H1 (cell line): ENCODE measurements at places on chromosomes 6 and 20.

DNA sequence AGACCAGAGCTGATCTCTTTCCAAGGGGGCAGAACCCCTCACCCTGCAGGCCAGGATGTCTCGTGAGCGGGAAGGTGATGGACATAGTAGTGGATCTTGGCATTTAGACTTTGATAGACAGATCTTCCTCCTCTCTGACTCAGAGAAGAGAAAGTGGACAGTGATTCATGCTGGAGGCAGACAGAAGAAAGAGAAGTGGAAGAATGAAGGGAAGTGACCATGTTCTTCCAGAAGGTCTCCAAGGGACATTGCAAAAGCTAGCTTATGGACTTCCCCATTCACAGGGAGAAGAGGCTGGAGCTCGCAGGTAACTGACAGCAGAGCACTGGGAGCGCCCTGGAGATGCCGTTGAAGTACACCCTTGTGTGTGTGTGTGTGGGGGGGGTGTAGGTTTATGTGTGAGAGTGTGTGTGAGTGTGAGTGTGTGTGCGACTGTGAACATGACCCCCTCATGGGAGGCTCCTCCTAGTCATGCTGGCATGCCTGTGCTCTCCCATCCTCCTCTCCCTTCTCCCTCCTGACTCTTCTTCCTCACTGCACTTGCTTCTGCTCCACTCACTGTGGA, 8.0 kb upstream of the RAET1L start:
- no peak for DNase-seq

GRCh38 chr6:144104898-144105487, 9.6 kb upstream of the SF3B5 start:
- no peak for DNase-seq

DNA sequence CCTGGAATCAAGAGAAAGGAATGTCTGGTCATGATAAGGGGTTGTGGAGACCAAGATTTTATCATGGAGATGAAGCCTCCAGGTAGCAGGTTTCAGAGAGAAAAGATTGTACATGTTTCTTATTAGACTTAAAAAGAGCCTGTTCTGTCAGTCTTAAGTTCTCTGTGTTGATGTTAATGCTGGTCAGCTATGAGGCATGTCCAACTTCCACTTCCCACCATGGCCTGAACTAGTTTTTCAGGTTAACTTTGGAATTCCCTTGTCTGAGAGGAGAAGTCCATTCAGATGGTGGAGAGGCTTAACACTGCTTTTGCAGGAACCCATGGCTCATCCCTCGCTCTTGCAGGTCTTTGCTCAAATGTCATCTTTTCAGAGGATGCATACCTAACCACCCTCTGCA, 27.5 kb upstream of the TAB2 start:
- no peak for DNase-seq

- DNase-seq = no peak
These were observed 23.8 kb downstream of the ANKS1A start for GRCh38 chr6:34912715-34913464.

GRCh38 chr6:116253188-116253504, 729 bp downstream of the TSPYL4 start:
- DNase-seq = no peak

- DNase-seq = no peak
These were observed 456.2 kb downstream of the CD83 start for GRCh38 chr6:14573703-14574290.

DNA sequence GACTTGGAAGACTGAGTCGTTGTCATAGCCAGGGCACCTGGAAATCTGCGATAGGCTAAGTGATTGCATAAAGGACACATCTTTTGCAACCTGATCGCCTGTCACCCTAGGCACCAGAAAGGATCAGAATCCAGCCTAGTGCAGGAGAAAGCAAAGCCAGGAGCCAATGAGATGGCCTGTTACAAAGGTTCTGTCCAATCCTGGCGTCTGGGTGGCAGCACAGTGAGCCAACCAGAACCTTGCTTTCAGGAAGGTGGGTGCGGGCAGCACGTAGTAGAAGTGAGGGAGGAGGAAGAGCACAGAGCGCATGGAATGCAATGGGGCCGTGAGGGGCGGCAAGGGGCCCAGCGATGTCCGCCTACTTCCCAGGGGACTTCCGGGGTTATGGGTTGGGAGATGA, 120.4 kb upstream of the GGTLC1 start:
- DNase-seq = no peak

DNA sequence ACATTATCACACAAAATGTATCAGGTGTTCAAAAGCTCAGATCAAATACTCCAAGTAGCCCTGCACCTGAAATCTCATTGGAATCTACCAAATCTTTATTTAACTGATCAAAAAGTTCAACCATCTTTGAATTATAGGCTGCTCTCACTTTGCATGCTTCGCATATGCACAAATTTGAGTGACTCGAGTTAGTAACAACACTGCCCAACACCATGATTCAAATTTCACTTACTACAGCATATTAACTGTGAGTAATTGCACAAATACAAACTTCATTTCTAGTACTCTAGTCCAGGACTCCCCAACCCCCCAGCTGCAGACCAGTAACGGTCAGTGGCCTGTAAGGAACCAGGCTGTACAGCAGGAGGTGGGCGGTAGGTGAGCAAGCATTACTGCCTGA, 51.1 kb downstream of the WASF1 start:
- no peak for DNase-seq

- peak; percentile 84 for DNase-seq
These were observed 75.7 kb upstream of the BHLHE23 start for GRCh38 chr20:63082308-63082938.

- no peak for DNase-seq
These were observed 38.4 kb downstream of the RRBP1 start for GRCh38 chr20:17643531-17644188.

- DNase-seq = no peak
These were observed 52.9 kb downstream of the CSE1L start for GRCh38 chr20:49099011-49099410.

DNA sequence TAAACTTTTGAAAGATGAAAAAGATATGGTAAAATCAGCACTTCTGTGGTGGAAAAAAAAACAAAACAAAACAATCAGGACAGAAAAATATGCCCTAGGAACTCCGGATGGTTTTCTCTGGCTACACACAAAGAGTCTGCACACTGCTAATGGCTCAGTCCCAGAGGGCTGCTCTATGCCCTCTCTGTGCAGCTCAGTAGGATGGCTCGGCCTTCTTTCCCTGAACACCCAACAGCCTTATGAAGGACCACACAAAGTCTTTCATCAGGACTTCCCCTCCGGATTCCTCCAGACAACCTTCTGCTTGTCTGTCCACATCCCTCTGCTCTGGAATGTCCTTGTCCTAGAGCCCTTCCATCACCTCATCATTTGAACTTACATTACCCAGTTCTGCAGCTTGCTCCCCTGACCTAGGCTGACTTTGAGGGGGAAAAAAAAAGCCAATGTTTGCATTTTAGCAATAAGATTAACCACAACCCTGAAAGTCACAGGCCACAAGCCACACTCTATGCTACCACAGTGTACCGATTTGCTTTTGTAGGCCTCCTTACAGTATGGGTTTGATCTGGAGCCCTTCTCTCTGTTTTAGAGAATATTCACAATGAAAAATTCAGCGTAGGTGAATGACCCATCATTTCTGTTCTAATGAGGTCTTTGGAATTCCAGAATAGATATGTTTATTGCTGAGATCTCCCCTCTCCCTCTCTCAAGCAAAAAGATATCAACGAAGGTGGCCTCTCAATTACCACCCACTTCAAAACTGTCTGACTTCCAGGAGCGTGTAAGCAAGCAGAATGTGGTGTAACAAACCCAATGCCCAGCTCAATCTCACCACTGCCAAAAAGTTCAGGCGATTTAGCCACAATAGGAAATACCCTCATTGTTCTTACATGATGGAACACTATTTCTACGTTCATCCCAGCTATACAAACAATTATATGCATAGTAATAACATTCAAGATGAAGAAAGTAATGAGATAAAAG, 164.0 kb downstream of the GMDS start:
- DNase-seq = no peak

DNA sequence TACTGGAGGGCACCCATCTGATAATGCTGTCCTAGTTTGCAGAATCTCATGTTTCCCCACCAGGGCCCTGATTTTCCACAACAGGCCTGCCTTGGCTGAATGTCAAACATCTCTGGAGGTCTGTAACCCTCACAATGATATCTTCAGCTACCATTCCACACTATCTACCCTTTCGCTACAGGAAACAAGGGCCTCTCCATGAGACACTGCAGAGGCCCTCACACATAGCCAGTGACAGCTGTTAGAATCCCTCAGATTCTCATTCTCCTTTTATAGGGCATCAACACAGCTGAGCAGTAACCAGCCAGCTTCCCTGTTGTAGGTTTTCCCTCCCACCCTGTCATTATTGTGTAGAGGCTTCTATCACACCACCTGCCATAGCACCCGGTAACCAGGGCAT, 29.6 kb upstream of the MICB start:
- no peak for DNase-seq

- no peak for DNase-seq
These were observed 20.1 kb downstream of the PCMT1 start for GRCh38 chr6:149769676-149770075.

DNA sequence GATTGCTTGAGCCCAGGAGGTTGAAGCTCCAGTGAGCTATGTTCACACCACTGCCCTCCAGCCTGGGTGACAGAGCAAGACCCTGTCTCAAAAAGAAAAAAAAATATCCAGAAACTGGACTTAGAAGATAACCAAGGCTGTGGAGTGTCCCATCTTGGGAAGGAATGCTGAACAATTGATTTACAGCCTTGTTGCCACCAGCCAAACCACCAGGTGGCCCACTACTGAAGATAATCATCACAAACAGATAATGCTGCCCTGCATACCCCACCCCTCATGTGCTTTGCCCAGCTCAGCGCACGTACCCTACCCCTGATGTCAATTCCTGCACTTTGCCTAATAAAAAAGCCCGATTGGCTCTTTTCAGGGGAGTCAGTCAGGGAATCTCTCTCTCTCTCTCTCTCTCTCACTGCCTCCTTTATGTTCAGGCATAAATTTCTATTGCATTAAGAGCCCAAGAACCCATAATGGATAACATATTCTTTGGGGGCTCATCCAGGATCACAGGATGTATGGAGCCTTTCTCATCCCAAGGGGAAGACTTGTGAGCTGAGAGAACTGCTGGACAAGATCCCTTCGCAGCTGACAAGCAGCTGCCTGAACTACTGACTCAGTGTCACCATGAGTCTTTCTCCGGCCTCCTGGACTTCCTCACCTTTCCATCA, 166.4 kb downstream of the CD24 start:
- DNase-seq = no peak

DNA sequence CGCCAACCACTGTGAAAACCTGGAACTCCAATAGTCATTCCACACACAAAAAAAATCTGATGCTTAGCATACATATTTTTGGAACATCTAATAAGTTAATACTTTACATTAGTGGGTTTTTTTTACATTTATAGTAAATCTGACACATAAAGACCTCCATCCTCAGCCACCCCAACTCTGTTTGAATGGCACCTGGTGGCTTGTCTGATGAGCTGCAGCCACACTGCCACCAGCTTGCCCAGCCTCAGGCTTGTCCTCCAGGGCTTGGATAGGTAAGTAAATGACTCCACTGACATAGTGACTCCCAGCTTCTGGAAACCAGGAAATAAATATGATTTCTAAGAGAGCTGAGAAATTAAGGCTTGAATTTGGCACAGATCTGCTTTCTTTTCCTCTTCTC, 71.5 kb downstream of the ZNF133 start:
- DNase-seq = no peak

DNA sequence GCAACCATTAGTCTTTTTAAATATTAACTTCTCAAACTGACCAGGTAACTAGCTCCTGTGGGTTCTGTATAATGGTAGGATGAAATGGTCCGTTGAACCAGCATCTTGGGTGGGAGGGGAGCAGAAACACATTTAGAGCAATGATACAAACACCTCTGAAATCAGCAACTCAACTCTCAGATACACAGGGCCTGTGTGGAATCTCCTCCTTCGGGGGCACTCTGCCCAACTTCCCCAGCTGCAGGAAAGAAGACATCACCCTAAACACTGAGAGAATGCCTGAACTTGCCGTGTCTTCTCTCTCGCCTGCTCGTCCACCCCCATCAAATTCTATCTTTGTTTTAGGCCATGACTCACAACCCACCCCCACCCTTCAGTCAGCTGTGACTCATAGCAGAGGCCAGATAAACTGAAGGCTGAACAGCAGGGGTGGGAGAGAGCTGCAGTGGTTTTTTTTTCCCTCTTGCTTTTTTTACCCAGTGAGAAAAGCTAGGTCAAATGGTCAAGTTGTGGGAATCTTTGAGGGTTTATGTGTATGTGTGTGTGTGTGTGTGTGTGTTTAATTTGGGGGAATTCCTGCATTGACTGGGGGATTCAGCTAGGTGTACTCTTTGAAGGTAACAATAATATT, 593.4 kb upstream of the JAG1 start:
- DNase-seq = no peak

DNA sequence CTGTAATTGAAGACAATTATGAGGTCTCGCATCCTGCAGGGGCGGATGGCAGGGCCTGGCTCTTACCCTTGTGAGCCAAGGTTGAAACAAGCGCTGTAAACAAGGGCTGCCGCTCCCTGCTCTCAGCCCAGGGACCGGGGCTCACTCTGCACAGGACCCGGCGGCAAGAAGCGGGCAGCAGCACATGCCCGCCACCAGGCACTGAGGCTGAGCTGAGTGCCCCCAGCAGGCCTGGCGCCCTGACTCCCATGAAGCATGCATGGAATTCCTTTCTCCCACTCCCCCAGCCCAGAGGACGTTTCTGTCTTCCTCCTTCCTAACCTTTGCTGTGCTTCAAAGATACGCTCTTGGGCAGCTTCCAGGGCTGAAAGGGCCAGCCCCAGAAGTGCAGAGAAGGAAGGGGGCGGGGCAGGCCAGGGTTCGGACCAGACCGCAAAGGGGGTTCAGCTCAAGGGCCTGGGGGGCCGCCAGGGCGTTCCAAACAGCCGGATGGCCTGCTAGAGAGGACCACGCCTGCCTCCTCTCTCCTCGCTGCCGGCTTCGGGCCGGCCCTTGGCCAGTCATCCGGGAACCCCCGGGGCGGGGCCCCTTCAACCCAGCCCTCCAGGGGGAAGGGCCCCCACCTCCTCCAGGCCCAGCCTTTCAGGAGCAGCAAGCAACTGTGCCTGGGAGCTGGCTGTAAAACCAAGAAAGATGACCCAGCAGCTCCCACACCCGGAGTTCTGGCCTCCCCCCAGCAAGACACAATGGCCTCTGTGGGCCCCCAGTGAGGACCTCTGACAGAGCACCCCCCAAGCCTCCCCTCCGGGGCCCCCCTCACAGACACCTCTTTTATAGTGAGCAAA, 109.9 kb downstream of the NOL4L start:
- peak; percentile 65 for DNase-seq

GRCh38 chr6:132052096-132052495, 100.9 kb upstream of the CCN2 start:
- no peak for DNase-seq

GRCh38 chr6:157861814-157862213, 38.8 kb downstream of the SNX9 start:
- DNase-seq = no peak
